Activated naive CD4-positive, alpha-beta T cell (primary cell): ENCODE measurements at places on chromosomes 7 and 10.

DNA sequence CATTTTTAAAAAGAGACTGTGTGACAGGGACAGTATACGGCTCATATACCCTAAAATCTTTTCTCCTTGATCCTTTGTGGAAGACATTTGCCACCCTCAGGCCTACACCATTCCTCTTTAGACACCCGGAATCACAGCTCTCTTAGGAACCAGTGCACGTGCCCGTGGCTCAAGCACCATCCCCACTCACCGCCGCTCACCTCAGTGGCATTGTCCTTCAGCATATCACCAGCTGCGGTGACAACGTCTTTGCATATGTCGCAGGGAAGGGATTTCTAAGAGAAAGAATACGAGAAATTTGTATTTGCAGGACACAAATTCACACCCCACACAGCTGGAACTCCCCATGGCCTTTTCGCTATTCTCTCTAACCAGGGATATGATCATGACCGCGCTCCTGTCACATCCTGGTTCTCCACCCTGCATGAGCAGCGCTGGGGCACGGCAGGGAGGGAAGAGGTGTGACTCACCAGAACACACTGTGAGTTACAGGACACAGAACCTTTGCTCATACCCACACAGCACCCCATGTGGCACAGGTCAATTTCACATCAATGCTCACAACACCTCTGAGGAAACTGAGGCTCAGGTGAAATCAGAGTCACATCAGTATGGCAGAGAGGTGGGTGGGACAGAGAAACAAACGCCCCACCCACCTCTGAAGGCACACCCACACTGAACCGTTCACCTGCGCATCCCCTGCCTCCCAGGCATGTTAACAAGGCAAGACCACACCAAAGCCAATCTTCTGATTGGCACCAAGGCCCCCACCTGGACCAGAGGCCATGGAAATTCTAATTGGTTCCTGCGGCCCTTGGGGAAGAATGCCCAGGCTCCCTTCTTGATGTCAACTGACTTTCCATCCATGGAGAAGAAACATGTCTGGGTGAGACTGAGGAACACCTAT lies 19.2 kb downstream of the PSAP start:
- DNase-seq = no peak

GRCh38 chr7:88455696-88456095 lies 149.0 kb upstream of the STEAP4 start:
- DNase-seq = no peak

DNA sequence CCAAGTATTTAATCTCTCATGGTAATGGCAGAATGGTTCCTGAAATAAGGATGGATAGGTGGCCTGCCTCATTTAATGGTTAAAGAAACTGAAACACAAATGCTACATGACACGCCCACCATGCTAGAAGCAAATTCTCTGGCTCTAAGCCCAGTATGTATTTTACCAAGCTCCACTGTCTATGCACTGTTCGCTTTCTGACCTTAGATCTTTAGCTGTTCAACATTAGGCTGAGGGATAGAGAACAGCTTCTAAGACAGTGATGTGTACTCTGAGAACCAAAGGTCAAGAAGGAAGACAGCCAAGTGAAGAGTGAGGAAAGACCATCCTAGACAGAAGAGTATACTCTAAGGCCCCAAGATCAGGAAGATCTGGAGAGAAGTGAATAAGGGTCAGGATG lies 26.6 kb downstream of the FAM3C start:
- DNase-seq = no peak

DNA sequence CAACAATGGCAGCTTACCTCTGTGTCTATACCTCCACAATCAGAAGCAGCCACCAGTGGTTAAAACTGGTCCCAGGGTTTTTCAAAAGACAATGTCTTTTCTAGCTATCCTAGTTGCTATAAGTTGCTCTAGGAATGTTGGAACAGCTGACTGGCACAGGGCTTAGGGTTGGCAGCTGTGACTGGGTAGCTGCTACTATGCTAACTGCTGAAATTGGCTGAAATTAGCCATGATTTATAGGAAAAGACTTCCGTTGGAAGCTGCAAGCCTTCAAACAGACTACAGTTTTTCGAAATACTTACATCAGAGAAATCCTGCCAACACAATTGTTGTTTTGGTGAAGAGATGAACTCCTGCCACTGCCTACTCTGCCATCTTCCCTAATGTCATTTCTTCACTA lies 102.3 kb downstream of the MKX start:
- DNase-seq = no peak

- DNase-seq = no peak
These were observed 595.2 kb downstream of the AUTS2 start for GRCh38 chr7:70193514-70193913.

DNA sequence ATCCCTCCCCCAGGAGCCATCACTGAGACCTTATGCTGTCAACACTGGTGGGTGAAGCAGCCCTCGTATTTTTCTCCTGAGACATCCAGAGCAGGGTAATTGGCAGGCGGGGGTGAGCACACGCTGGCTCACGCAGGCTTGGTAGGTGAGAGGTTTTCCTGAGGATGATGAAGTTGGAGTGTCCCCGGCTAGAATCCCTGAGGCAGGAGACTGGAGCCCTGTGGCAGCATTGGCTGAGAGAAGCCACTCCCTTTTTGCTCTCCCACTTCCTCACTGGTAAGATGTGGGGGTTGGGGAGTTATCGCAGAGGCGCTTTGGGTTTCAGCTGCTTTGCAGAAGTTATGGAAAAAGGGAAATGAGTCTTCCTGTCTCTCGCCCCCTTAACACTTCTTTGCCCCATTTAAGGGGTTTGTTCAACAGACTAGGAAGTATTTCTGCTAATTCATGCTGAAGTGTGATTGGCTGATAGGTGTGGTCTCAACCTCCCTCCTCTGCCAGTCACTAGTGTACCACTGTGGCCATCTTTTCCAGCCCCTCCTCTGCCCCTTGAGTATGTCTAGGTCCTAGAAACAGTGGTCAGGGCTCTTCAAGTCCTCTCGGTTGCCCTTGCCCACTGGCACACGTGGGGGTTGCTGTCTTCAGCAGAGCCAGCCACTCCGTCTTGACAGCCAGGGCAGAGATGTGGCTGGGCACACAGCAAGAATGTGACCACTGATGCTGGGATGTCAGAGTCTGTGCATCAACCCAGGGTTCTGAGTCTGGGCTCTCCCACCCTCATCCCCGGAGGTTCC lies 5.7 kb downstream of the ARPC1B start:
- no peak for DNase-seq

DNA sequence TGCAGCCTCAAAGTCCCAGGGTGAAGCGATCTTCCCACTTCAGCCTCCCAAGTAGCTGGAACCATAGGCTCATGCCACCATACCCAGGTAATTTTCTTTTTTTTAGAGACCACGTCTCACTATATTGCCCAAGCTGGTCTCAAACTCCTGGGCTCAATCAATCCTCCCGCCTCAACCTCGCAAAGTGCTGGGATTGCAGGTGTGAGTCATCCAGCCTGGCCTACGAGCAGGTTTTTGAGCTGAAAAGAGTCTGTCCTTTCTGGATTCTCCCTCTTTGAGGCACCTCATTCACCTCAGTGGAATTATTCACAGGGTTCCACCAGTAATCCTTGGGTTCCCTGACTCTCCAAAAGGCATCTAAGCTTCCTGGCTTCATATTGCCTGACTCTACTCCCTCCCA lies 7.6 kb upstream of the LEP start:
- DNase-seq = no peak
